ENCODE measurements at places on chromosomes 2 and 18. TPM values are rescaled to one million over a fixed set of nuclear protein-coding genes. Genes with fewer than 3 reads are reported as not detected.

- peak; percentile 77 for DNase-seq
These were observed 60.4 kb upstream of the COPS8 start for GRCh38 chr2:237025090-237025865.

DNA sequence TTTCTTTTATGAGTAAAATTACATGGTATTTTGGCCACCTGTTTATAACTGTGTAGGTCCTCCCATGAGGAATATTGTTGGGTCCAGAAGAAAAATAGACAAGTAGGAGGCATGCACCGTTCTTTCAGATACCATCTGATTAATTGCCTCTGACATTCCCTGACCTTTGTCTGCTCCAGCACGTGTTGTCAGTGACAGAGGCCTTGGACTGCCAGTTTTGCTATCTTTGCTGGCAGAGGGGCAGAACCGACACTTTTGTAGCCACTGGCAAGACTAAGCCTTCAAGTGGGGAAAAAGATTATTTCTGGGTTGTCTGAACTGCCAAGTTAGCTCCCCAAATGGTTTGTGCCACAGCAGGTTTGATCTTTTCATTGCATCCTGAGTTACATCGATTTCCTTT lies 276.9 kb downstream of the CAMKMT start:
- DNase-seq = no peak

- peak; percentile 20 for DNase-seq
These were observed 70.3 kb upstream of the PELI1 start for GRCh38 chr2:64214281-64215115.

- no peak for DNase-seq
These were observed 120.8 kb downstream of the MEIS1 start for GRCh38 chr2:66555501-66556324.

RND3 gene
- 96.0 TPM for total RNA-seq

PLGLB1 gene
- 0.96 TPM for total RNA-seq

CNOT11 gene
- 46.9 TPM for total RNA-seq
